ENCODE measurements at places on chromosomes 7 and 10. TPM values are rescaled to one million over a fixed set of nuclear protein-coding genes. Genes with fewer than 3 reads are reported as not detected.

PURB gene
- polyA plus RNA-seq, result 38.7 TPM

TBC1D12 gene
- polyA plus RNA-seq, result 18.9 TPM

DNA sequence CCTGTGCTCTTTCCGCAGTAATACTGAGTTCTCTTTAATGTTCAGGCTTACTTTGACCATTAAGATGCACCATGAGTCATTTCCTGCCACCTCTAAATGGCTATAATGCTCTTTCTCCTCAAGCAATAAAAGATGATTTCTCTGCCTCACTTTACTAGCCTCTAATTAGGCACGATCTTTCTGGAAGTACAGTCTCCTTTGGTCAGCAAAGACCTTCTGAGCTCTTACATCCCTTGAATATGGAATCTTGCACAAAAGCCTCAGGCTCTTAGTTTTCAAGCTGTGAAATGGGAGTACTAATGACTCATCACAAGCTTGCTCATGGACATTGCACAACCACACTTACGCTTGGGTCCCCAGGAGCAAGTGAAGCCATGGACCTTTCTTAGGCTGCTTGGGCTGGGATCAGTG, 85.9 kb downstream of the FRMD4A start:
- DNase-seq, result no peak

DNA sequence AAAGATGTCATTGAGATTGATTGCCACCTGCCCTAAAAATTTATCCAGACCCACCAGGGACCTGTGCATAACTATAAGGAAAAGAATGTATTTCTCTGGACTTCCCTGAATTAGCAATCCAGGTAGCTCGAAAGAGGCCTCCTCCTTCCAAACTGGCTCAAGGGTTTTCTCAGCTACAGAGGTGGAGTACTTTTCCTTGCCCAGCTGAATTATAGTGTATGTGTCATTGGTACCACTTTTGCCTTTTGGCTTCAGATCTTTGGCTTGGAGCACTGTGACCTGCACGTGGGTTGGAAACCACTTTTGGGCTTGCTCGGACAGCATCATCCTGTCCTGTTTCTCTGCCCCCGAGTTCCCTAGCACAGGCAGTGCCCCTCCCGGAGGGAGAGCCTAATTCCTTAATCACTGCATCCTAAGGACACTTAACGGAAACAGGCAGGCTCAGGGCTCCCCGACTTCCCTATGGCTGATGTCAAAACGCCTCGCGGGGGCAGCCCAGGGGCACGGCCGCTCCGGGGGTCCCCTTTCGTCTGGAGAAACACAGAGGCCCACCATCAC, 825 bp downstream of the RAB11FIP2 start:
- peak; percentile 27 for DNase-seq

GRCh38 chr7:32256376-32256775, 186.2 kb upstream of the PDE1C start:
- no peak for DNase-seq

GRCh38 chr7:18574676-18575075, 79.1 kb downstream of the HDAC9 start:
- no peak for DNase-seq

DNA sequence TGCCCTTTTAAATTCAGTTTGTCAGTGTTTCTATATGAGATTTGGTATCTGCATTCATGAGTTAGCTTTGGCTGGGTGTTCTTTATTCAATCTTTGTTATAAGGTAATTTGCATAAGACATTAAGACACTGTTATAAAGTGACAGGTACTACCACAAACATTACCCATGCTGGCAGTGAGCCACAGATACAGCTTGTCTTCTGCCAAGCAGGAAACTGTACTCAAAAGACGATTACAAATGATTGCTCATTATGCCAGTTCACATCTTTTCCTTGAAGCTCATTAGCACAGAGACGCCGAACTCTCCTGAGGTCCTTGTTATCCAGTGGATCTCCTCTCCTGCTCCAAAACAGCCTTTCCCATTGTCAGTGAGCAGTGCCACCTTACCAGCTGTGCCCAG, 30.4 kb downstream of the AMPH start:
- no peak for DNase-seq

DNA sequence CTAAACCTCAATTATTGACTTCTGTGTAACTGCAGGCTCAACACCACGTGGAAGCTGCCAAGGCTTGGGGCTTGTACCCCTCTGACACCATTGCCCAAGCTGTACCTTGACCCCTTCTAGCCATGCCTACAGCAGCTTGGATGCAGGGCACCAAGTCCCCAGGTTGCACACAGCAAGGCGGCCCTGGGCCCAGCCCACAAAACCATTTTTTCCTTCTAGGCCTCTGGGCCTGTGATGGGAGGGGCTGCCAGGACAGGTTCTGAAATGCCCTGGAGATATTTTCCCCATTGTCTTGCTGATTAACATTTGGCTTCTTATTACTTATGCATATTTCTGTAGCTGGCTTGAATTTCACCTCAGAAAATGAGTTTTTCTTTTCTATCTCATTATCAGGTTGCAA, 610.0 kb upstream of the LRRN3 start:
- DNase-seq, result peak; percentile 12
